GM04503 (cell line): ENCODE measurements at places on chromosomes 2 and 18.

GRCh38 chr2:103002954-103003353 lies 241.1 kb downstream of the TMEM182 start:
- DNase-seq, result no peak

- no peak for DNase-seq
Measured at GRCh38 chr2:177525351-177525924, 132.9 kb downstream of the AGPS start.

DNA sequence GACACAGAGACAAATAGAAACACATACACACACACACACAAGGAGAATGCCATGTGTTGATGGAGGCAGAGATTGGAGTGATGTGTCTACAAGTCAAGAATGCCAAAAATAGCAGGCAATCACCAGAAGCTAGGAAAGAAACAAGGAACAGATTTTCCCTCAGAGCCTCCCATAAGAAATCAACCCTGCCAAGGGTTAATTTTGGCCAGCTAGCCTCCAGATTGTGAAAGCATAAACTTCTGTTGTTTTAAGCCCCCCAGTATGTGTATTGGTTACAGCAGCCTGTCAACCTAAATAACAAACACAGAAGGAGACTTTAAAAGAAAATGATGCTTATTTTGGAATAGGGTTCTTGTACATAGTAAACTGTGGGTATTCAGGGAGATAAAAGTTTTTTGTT lies 5.6 kb upstream of the STK39 start:
- no peak for DNase-seq

- no peak for DNase-seq
Measured at GRCh38 chr2:175063741-175064140, 58.6 kb upstream of the CHN1 start.

GRCh38 chr2:202643012-202643858 lies 8.5 kb downstream of the FAM117B start:
- no peak for DNase-seq

DNA sequence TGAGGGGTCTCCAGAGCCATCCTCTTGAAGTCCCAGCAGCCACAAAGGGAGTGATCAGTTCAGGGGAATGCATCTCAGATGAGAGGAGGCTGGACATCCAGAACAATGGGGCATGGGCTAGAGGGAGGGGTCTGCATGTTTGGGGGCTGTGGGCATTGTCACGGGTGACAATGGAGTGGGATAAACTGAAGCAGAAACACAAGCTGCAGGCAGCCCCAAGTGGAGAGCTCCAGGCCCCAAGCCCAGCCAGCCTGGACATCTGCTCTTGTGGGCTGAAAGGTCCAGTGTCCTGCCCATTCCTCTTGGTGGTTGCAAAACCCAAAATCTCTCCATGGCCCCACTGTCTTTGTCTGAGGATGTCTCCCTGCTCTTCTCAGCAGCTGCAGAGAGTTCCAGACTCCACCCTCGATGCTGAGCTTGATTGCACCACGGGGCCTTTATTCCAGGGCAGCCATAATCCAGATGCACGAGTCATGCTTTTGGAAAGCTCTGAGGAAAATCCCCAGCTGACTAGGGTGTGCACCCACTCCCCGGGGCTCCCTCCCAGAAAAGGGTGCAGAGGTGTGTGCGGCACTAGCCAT lies 149.4 kb downstream of the TNS1 start:
- peak; percentile 56 for DNase-seq

DNA sequence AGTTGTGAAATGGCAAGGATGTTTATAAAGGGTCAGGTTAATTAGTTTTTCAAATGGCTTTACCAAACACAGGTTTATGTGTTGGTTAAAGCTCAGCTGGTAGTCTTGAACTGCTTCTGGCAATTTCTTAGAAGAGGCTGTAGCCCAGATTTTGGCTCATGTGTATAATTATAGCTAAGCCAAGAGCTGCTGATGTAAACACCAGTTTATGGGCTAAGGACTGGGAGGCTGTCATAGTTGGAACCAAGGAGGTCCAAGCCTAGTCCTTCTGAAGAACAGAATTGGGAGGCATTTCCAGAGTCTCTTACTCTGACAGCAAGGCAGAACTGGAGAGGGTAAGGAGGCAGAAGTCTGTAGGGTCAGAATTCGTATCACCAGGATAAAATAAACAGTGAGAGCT lies 25.4 kb downstream of the UBE2E3 start:
- DNase-seq, result no peak
